ENCODE measurements at places on chromosomes 11 and 22. TPM values are rescaled to one million over a fixed set of nuclear protein-coding genes. Genes with fewer than 3 reads are reported as not detected.

Gene PNPLA5
- total RNA-seq, result not detected

Gene IFITM5
- total RNA-seq, result not detected

Gene SLC25A45
- total RNA-seq, result 13.1 TPM

Gene HPX
- 0.25 TPM for total RNA-seq

Gene MEI1
- not detected for total RNA-seq

Gene ACER3
- 18.7 TPM for total RNA-seq

Gene MPZL2
- total RNA-seq, result not detected
